Activated CD8-positive, alpha-beta memory T cell treated with anti-CD3 and anti-CD28 coated beads, Interleukin-2, amount 10 ng/mL, durations not matched to agents 7 days and 5 days (primary cell): ENCODE measurements at places on chromosomes 1 and 21.

DNA sequence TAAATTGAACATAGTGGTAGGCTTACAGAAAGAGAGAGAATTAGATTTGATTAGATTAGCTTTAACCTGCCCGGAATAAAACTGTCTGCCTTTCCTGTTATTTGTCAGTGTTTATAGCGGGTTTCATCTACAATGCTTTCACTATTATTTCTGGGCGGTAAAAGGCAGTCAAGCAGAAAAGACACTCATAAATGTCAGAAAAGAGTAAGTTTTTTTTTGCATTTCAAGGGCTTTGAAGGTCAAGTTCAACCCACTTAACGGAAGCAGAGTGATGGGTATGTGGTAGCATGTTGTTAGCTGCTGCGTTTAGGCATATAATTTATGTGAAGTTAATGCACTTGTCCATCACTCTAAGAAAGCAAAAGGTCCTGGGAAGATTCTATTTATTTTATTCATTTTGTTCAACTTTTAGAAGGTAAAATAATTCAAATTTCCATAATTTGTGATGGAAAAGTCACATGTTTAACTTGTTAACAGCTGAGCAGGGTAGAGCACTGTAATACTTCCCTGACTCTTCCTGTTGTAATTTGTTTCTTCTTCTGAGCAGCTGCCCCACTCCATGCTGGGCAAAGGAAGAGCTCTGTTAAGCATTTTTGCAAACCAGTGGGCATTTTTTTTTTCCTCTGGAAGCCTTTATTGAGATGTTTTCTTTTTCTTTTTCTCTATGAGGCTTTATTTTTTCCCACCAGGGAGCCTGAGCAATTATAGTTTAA lies 220.1 kb downstream of the ST6GALNAC3 start:
- DNase-seq = no peak

GRCh38 chr1:62276791-62277190 lies 42.4 kb downstream of the KANK4 start:
- DNase-seq = no peak

DNA sequence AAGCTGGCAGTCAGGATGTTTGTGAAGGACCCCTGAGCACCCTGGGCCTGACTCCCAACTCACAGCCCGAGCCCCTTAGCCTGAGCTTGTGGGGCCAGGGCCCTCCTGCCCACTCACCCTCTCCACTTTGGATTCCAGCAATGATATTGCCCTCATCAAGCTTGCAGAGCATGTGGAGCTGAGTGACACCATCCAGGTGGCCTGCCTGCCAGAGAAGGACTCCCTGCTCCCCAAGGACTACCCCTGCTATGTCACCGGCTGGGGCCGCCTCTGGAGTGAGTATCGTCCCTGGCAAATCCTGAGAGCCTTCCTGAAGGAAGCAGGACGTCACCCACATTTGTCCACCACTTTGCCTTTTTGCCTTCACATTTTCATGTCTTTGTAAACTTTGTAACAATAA lies 5.0 kb downstream of the CTRC start:
- no peak for DNase-seq

- no peak for DNase-seq
Measured at GRCh38 chr1:25831569-25832196, 11.9 kb downstream of the MTFR1L start.

DNA sequence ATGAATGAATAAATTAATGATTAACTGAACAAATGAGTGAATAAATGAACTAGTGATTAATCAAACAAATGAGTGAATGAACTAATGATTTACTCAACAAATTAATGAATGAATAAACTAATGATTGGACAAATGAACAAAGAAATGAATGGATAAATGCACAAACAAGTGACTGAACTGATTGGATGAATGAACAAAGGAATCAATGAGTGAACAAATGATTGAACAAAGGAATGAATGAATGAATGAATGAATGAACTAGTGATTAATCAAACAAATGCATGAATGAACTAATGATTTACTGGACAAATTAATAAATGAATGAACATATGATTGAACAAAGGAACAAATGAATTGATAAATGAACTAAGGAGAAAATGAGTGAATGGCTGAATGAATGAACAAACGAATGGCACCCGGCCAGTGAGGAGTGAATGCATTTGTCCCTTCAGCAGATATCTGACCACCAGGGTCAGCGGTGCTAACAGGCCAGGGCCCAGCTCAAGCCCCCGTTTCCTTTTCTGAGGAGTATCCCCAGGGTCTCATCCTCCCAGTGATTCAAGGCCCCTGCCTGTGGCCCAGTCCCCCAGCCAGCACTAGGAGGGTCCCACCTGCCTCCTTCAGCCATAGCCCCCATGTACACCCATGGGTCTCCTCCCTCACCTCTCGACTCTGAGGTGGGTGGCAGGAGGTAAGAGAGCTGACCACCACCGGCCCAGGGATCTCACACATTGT lies 49.9 kb downstream of the WNT9A start:
- DNase-seq = no peak

GRCh38 chr1:94396356-94397010 lies 21.7 kb upstream of the ABCD3 start:
- DNase-seq = no peak

DNA sequence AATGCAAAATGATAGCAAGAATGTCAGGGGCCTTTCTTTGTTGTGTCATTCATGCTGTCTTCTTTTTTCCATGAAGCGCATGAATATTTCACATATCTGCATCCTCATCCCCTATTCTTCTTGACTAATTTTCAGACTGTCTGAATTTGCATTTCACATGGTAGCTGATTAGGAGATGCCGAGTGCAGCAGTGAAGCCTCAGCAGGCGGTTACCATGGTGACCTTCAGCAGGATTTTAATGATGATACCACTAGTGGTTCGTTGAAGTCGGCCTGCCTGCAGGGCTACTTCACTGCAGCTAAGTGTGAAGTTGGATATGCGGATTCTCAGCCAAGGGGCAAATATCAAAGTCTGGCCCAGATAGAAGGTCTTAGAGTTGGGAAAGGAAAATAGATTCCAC lies 141.8 kb downstream of the NEK7 start:
- no peak for DNase-seq

DNA sequence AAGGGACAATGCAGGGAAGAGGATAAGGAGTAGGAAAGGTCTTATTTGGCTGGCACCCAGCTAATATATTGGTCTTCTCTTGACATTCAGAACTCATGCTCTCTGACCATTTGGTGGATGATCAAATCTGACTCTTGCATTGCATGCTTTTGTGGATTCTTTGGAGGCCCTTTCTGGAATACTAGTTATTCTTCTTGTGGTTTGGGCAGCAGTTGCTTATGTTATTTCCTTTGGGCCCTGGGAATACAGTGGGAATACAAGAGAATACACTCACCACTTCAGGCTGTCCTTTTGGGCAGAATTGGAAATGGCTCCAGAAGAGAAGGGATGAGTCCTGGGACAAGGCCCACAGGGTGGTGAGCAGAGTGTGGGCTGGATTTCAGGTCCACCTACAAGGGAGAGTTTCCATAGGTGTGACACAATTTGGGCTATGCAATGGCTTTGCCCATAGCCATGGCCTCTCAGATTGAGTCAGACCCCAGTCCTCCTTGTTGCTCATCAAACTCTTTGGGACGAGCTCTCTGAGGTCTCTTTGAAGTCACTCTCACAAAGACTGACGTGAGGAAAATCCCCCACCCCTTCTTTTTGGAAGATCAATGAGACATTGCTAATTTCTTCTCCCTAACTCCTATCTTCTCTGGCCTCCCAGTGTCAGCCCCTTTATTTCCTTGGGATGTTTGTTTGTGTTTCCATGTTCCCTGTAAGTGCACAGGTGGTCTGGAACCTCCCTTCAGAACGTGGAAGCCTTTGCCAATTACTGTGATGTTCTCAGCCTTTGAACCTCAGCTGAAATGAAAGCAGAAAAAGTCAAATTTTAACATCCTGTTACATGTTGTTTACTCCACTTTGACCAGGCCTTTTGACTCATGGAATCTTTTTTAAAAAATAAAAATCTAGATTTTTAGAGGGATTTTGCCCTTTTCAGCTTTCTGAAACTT lies 19.4 kb downstream of the HSD11B1 start:
- no peak for DNase-seq

DNA sequence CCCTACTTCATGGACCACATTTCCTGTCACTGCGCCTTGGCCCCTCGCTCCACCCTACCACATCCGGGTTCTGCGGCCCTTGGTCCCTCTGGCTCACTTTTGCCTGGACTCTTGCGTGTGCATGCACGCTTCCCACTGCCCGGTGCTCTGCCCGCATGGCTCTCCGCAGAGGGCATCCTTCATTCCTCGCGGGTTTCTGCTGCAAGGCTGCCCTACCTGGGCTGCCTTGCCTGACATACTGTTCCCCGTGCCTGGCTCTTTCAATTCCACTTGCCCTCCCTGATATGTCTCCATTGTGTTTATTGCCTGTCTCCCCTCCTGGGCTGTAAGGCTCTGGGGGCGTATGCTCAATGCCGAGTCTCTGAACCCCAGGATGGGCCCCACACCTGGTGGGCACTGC lies 26.4 kb downstream of the MX2 start:
- no peak for DNase-seq

DNA sequence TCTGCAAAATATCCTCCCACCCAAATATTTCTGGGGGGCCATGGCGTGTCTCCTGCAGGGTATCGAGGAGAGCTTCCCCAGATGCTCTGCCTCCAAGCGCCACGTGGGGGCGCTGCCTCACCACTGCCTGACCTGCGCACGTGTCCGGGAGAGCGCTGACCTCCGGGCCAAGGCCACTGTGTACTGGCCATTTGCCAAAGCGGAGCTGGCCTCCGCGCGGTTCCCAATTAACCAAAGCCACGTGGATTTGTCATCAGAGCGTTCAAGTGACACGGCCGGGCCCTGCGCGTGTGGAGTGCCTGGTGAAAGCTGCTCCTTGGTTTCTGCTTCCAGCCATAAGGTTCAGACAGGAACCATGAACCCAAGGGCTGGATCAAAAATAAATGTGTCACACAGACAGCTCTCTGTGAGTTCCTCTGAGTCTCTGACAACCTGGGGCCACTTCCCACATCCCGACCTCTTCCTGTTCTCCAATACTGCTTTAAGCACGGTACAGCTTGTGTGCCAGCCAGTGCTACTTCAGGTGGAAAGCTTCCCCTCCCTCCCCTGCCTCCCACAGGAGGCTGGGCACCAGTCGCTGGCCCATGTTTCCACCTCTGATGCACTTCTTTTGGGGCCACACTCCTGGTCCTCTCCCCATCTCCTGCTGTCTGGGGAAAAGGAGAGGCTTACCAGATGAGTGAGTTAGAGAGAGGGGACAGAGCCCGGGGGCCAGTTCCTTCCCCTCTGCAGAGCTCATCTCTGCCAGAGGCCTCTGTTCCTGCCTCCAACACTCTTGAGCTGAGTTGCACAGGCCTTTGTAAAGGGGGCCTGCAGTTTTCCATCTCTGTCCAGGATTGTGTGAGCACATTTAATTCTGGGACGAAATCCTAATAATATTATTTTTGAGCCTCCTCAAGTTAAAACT lies 26.1 kb downstream of the ZP4 start:
- peak; percentile 41 for DNase-seq

DNA sequence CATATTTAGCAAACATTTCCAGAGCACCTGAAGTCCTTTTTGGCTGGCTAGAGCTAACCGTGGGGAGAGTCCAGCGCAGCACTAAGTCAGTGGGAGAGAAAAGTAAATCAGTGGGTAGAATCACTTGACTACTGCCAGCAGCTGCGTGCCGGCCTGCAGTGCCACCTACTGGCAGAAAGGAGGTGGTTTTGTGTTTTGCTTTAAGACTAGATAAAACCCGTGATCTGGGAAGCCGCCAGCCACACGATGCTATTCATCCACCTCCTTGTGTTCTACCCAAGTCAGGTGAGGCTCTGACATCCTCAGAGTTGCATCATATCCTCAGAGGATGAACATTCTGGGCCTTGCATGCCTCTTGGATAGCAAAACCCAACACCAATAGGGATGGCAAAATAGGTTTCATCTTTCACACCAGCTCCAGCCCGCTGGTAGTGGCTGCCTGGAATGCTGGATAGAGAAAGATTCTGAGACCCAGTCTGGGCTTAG lies 14.1 kb upstream of the HEYL start:
- peak; percentile 85 for DNase-seq

GRCh38 chr1:101181930-101182329 lies 54.9 kb upstream of the S1PR1 start:
- no peak for DNase-seq

GRCh38 chr1:20981915-20982314 lies 194.8 kb downstream of the EIF4G3 start:
- DNase-seq = no peak

DNA sequence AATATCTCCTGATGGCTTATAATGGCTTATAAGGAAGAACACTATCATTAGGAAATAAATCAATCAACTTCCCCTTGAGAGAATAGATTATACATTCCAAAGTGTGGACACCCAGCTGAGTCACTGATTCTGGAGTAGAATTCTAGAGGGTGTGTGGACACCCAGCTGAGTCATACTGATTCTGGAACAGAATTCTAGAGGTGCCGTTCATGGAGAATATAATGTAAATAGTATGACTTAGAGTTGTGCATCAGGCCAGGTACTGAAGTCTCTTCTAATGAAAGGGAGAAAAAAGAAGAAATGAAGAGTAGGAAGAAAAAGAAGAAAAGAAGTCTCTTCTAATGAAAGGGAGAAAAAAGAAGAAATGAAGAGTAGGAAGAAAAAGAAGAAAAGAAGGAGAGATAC lies 2.4 kb upstream of the USP33 start:
- no peak for DNase-seq

GRCh38 chr1:214764502-214764901 lies 161.5 kb downstream of the CENPF start:
- no peak for DNase-seq

GRCh38 chr1:83704350-83704749 lies 294.6 kb downstream of the TTLL7 start:
- no peak for DNase-seq

- no peak for DNase-seq
Measured at GRCh38 chr1:214276786-214277185, 4.2 kb upstream of the SMYD2 start.

DNA sequence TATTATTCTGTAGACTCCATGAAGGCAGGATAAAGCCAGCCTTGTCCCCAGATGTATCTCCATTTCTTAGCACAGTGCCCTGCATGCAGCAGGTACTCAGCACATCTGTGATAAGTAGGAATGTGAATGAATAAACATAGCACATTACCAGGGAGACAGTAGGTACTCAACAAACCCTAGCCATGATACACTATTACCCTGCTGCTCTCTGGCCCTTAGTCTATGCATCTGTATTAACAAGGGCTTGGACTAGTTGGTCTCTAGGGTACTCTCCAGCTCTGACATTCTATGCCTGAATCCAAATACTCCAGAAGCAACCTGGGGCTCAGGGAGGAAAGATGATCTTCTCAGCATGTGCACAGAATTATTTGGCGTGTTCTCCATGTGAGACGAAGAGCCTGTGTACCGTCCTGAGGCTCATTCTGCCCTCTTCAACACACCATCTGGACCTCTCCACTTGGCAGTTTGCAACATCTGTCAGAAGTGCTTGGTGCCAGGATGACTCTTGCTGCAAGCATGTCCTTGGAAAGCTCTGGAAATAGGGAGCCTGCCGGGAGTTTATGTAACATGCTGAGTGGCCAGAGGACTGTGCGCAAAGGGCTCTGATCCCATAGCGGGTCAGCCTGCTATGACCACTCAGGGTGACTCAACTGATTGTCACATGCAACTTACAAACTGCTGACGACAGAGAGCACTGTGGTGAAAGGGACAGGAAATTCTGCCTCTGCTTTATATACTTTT lies 228.2 kb upstream of the USP24 start:
- no peak for DNase-seq
